Inflammatory macrophage treated with lipopolysaccharide for 1 hour (primary cell): ENCODE measurements at places on chromosomes 2 and 18.

- DNase-seq: no peak
Observed at GRCh38 chr2:85956646-85957039, 67.9 kb upstream of the ST3GAL5 start.

GRCh38 chr2:75808793-75809535, 98.2 kb upstream of the GCFC2 start:
- DNase-seq: no peak

DNA sequence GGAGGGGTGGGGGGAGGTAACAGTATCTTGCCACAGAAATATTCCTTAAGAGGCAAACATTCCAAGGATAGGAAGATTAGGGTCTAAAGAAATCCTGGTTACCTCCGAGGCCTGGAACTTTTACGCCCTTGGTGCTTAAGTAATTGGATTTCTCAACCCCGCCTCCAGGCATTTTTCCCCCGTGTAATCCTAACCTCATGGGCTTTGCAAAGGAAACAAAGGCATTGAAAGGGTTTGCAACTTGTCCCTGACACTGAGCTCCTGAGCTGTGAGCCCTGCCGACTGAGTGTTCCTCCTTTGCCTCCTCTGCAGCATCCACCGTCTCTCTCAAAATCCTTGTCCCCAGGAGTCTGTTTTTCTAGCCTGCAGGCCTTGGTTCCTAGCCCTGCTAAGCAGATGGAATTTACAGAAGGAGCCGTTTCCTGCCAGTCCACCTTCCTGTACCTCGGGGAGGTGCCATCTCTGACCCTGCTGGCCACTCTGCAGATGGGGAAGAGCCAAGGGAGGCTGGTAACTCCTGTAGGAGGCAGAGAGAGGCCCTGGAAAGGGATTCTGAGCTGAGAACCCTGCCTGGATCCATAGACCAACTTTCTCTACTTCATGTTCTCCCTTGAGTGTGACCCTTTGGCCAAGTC, 24.2 kb downstream of the TET3 start:
- no peak for DNase-seq

- peak; percentile 19 for DNase-seq
Observed at GRCh38 chr2:132645722-132646539, 24.1 kb downstream of the LYPD1 start.

GRCh38 chr2:237870126-237870525, 10.7 kb downstream of the RAMP1 start:
- DNase-seq: no peak

DNA sequence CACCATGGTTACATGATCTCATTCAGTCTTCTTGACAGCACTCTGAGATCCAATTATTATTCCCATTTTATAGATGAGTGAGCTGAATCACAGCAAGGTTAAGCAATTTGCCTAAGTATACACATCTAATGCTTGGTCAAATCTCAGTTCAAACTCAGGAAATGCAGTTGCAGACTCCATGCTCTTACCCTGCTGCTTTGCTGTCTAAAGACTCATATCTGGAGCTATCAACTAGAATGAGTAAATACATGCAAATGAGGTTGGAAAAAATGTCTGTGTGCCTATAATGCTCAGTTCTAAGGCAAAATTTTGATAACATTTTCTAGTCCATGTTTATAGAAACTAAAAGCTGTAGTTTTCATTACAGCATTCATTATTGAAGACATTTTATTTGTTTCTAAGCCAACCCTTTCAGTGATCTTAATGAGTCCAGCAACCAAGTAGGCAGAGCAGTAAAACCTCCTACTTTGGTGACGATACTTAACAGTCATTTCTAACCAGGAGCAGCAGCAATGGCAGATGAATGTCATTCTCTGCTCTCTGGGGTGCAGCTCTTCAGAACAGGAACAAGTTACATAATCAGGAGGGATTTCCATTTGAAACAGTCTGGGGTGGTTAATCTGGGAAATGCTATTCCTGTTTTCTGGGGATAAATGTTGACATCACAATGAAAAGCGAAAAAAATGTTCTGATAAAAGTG, 396.8 kb upstream of the UBE2E3 start:
- DNase-seq: no peak

DNA sequence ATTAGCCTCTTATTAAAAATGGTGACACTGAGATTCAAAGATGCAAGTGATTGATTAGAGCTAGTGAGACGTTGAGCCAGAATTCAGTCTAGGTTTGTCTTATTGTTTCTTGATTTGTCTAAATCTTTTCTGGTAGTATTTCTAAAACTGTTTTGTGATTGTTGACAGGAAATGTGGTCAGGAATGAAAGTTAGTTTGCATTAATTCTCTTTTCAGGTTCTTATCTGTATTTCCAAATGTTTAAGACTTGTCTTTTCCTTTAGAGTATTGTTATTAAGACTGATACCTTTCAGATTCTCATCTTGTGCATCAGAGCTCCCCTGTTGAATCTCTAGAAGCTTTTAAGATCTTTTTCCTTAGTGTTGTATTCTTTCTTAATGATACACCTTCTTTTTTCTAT, 89.3 kb downstream of the MBD5 start:
- DNase-seq: no peak

DNA sequence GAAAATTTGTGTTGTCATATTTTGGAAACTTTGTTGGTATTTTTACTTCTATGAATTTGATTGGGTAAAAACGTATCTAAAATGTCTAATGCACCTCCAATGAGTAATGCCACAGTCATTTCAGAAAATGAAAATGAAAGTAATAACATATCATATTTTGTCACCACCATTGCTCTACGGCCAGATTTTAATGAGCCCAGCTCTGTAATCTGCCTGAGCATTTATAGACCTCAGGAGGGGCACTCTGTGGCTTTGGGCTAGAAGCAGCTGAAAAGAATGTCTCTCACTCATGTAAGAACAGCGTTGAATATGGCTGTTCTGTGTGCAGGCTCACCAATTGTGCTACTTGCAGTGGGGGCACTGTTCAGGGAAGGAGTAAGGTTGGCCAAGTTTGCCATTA, 32.7 kb upstream of the ABCA12 start:
- no peak for DNase-seq

- DNase-seq: no peak
Observed at GRCh38 chr18:77376043-77376732, 126.5 kb downstream of the GALR1 start.

DNA sequence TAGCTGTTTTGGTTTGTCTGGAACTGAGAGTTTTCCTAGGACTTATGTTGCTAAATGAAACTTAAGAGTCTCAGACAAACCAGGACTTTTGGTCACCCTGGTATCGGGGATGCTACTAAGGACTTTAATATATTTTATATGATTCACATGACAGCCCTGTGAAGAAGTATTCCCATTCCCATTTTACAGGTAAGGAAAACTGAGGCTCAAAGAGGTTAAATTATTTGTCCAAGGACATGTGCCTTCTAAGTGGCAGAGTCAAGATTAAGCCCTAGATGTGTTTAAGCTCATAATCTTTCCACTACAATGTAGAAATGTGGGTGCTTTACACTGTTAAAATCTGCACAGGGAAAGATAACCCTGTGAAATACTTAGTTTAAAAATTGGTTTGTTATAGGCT, 77.7 kb upstream of the ATP5MC3 start:
- no peak for DNase-seq

GRCh38 chr2:121860033-121860757, 104.7 kb downstream of the TSN start:
- DNase-seq: no peak

- no peak for DNase-seq
Observed at GRCh38 chr18:22066083-22066485, 103.3 kb upstream of the GATA6 start.

GRCh38 chr18:715626-716025, 3.2 kb upstream of the ENOSF1 start:
- no peak for DNase-seq

DNA sequence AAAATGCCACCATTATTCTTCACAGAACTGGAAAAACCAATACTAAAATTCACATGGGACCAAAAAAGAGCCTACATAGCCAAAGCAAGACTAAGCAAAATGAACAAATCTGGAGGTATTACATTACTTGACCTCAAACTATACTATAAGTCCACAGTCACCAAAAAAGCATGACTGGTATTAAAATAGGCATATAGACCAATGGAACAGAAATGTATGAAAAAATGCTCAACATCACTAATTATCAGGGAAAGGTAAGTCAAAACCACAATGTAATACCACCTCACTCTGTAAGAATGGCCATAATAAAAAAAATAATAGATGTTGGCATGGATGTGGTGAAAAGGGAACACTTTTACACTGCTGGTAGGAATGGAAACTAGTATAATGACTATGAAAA, 158.6 kb downstream of the CDH2 start:
- no peak for DNase-seq

- DNase-seq: no peak
Observed at GRCh38 chr2:33712674-33713073, 113.6 kb upstream of the FAM98A start.

DNA sequence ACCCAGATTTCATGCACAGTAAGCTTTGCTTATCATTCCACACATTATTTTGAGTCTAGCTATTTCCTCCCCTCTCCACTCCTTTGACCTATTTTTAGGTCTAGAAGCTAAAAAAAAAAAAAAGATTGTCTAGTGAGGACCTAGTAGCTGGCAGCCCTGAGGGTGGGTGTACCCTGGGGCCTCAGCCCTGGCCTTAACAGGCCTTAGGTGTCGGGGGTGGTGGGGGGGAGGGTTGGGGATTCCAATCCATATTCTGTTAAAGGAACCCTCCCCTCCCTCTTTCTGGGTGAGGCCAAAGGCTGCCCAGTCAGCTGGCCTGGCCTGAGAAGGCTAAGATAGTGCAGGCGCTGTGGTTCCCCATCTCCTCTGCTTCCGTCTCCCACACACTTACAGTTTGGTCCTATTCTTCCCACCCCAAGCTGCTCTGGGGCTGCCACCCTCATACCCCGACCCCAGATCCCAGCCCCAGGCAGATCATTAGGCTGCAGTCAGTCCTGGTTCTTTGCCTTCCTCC, 65.5 kb upstream of the HK2 start:
- DNase-seq: peak; percentile 30

- no peak for DNase-seq
Observed at GRCh38 chr2:47039489-47039870, 115.6 kb downstream of the STPG4 start.

DNA sequence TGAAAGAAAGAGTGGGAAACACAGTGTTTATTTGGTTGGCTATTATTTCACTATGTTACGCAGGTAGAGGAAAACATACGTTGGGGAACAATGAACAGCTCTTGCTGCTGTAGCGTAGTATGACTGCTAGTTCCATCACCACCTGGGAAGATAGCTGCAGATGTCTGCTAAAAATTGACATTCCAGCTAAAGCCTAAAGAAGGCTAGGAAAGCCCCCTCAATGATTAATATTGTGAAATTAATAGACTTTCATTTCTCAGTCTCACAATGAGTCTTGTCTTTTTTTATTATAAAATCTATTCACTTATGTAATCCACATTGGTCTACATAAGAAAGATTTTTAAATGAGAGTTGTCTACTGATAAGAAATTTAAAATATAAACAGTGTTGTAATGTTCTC, 165.7 kb downstream of the CPS1 start:
- DNase-seq: no peak

DNA sequence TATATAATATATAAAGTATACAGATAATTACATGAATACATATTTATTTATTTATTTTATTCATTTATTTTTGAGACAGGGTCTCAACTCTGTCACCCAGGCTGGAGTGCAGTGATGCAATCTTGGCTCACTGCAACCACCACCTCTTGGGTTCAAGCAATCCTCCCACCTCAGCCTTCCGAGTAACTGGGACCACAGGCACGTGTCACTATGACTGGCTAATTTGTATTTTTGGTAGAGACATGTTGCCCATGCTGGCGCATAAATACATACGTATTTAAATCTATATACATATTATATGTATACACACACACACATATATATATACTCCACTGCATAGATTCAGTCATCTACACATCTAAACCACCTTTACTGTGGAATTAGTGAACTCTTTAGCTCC, 20.6 kb upstream of the NDUFV2 start:
- no peak for DNase-seq

- peak; percentile 24 for DNase-seq
Observed at GRCh38 chr2:101398116-101398821, 11.0 kb upstream of the CREG2 start.

GRCh38 chr2:119753041-119753929, 6.4 kb upstream of the PTPN4 start:
- DNase-seq: peak; percentile 36

DNA sequence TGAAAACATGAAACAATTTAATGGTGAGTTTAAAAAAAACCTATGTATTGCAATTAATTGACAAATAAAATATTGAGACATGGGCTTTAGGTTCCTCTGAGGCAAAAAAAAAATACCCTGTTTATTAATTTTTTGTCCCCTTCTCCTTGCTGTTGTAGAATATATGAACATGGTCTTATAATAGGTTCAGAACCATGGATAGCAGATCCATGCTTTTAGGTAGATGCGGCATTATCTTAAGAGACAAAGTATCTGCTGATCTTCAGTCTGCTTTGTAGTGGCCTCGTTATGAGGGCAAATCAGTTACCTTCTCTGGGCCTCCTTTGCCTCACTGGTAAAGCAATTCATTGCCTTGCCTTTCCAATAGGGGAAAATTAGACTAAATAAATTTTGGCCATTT, 850.7 kb downstream of the NRXN1 start:
- DNase-seq: no peak
